OCI-M1 (cell line): ENCODE measurements at places on chromosomes 1 and 21.
A peak's percentile ranks its signal among the peaks of the same experiment; 100 is the strongest.

DNA sequence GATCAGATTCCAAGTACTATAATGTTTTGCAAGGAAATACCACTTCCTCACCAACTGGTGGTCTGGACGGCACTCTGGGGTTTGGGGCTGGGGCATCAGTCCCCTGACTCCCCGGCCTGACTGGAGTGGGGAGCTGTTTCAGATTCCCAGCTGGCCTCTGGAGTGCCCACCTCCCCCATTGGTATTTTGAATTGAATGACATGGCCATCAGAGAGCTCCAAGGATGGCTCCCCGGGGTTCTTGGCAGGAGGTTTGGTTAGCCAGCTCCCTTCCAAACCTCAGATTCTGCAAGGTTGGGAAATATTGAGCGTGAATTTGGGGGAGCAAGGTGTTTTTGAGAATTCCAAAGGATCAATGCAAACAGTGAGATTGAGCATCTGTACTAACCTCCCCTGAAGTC lies 2.2 kb upstream of the INAVA start:
- DNase-seq, result no peak

DNA sequence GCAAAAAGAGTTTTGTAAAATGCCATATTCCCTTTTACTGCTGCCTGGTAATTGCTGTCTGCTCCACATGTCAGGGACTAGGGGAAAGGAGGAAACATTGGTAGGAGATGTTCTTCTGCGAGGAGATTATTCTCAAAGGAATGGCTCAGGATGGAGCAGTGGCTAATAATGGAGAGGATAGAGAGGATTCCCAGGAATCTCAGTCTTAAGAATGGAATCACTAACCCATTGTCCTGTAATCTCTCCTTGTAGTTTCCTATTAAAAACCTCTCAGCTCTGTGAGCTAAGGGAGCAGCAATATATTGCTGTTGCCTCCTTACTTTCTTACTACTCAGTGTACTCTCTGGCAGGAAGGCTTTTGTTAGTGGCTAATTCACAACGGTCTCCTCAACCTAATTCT lies 175.4 kb downstream of the HS2ST1 start:
- no peak for DNase-seq

GRCh38 chr1:57467830-57468229 lies 44.0 kb upstream of the DAB1 start:
- no peak for DNase-seq

DNA sequence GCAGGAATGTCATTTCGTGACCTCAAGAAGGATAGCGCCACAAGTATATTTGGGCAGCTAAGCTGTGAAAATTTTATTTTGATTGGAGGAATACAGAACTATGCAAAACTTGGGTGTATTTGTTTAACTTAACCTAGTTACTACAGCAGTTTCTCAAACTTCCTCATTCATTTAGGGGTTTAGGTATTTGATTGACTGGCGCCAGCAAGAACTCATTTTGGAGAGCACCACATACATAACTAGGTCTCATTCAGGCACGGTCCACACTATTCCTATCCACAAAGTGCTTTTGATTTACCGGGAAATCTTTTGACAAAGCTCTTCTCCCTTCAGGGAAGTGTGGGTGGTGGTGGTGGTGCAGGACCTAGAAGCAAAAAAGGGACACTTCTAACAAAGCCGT lies 155.1 kb upstream of the NRIP1 start:
- no peak for DNase-seq

GRCh38 chr1:67803380-67804279 lies 29.6 kb downstream of the GNG12 start:
- no peak for DNase-seq

- DNase-seq, result no peak
Measured at GRCh38 chr1:172134087-172134731, 286.3 kb upstream of the C1orf105 start.

DNA sequence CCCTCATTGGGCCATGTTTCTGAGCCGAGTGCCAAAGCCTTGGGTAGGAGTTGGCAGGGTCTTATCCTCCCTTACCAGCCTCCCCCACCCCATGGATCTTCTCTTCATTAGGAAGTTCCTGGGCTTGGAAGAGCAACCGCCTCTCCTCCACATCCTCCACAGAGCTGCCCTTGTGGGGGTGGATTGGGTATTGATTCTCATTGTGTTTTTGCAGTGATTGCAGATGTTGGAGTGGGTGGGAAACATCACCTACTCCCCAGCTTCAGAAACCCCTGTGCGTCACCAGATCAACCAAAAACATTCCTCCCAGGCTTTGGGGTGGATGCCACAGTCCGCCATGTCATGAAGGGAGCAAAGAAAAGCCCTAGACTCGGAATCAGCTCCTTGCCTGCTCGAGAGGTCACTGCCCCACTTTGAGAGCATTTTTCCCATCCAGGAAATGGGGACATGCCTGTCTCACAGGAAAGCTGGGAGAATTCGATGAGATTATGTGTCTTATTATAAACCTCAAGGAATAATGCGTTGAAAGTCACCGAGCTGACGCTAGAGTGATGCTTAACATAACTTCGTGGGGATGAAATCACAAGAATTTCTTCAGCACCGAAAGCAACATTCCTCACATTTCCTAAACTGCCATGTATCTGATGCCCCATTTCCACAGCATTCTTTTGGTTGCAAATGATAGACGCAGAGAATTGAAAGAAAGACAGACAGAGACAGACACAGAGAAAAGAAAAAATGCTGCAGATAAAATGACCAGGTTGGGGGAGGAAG lies 44.7 kb upstream of the ZBTB40 start:
- DNase-seq, result no peak

- peak; percentile 36 for DNase-seq
Measured at GRCh38 chr1:27332536-27333281, 9.1 kb upstream of the SYTL1 start.

- no peak for DNase-seq
Measured at GRCh38 chr1:75129983-75130789, 4.0 kb upstream of the LHX8 start.

DNA sequence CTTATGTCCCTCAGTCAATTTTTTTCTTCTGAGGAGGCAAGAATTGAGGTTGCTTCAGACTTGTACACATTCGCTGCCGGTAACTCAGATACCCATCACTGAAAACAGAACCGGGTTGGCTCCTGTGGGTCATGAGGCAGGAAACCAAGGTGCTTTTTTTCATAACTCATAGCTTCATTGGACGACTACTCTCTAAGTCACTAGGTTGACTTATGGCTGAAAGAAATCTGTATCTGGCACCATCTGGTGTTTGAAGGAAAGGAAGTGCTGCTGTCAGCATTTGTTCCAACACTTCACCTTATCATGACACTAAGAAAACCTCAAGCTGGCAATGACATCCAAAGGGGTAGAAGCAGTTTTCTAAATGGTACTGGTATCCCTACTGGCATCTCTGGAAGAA lies 82.3 kb downstream of the TBX19 start:
- peak; percentile 71 for DNase-seq

- DNase-seq, result no peak
Measured at GRCh38 chr1:190176776-190177175, 300.9 kb downstream of the BRINP3 start.

- DNase-seq, result no peak
Measured at GRCh38 chr1:242448910-242449645, 75.4 kb downstream of the PLD5 start.

GRCh38 chr1:176141449-176141848 lies 65.6 kb downstream of the COP1 start:
- peak; percentile 48 for DNase-seq

- DNase-seq, result no peak
Measured at GRCh38 chr1:67855961-67856360, 22.7 kb upstream of the GNG12 start.

GRCh38 chr1:224490549-224491537 lies 56.2 kb upstream of the WDR26 start:
- no peak for DNase-seq

GRCh38 chr1:174815474-174815908 lies 184.3 kb upstream of the CACYBP start:
- no peak for DNase-seq

DNA sequence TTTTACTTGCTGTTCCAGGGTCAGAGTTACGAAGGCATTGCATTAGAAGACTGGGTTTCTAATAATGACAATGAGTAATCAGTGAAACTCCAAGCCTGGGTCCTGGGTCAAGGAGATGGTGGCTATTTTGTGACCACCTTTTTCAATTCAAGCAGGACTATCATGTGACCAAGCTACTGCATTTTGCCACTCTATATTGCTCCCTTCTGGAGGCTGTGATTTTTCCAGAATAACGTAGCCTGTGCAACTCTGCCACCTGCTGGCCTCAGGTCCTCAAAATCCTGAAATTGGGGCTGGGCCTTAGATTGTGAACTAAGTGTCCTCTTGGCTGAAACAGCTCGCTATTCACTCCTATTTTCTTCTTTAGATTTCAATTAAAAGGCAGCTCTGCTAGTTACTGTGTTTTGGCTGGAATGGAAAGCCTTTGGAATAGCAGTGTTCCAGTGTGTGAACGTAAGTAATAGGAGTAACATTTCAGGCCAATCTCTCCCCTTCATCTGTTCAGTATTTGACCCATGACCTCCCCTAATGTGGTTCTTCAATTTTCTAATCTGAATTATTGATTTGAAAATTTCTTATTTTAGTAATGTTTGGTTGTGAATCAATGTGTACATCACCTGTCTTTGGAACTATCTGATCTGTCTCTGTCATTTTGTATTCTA lies 52.9 kb upstream of the CD46 start:
- peak; percentile 89 for DNase-seq

- DNase-seq, result no peak
Measured at GRCh38 chr1:186628910-186629309, 51.3 kb downstream of the PTGS2 start.

GRCh38 chr1:38990386-38990737 lies 714 bp upstream of the AKIRIN1 start:
- DNase-seq, result peak; percentile 78

GRCh38 chr1:176816232-176816631 lies 348.3 kb downstream of the ASTN1 start:
- DNase-seq, result no peak
